ENCODE measurements at places on chromosomes 1 and 21.

GRCh38 chr1:65813956-65814355, 21.3 kb downstream of the PDE4B start:
- no peak for DNase-seq

GRCh38 chr21:29621525-29621924, 318.3 kb downstream of the GRIK1 start:
- DNase-seq = no peak

DNA sequence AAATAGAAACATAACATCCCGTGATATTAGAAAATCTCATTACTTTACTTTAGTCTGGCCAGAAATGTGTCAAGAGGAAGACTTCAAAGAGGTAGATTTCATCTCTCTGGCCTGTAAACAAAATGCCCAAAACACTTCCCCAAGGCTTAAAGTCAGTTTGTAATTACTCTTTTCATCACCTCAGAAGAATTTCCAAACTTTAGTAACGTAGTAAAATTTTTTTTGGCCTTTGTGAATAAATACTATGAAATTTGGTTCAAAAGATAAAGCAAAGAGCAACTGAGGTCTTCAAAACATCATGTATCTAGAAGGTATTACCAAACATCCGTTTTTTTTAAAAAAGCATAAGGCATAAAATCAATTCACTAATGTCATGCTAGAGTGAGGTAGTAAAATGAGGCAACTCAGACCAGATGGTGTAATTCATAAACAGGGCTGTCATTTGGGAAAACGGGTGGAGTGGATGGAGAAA, 51.4 kb downstream of the LEPR start:
- no peak for DNase-seq

GRCh38 chr1:195894411-195894810, 713.8 kb downstream of the KCNT2 start:
- no peak for DNase-seq

GRCh38 chr1:48684381-48684780, 92.3 kb downstream of the BEND5 start:
- DNase-seq = no peak

DNA sequence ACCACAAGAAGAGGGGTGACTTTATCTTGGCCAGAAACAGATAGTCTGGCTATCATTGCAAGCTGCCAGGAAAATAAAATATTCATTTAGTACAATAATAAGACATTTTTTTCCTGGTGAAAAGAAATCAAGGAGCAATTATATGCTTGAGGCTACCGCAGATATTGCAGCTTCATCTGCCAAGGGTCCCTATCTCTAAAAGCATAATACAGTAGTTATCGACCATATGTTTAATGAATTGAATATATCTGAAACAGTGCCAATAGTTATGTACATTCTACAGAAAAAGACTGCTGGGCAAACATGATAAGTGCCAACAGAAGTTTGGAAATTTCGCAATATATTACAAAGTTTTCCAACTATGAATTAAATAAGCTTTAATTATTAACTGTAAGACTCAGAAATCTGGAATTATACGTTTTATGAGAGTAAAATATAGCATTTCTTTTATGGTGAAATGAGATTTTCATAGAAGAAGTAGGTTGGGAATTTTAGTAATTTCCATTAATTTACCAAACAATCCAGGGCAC, 561.1 kb upstream of the ZP4 start:
- DNase-seq = no peak

DNA sequence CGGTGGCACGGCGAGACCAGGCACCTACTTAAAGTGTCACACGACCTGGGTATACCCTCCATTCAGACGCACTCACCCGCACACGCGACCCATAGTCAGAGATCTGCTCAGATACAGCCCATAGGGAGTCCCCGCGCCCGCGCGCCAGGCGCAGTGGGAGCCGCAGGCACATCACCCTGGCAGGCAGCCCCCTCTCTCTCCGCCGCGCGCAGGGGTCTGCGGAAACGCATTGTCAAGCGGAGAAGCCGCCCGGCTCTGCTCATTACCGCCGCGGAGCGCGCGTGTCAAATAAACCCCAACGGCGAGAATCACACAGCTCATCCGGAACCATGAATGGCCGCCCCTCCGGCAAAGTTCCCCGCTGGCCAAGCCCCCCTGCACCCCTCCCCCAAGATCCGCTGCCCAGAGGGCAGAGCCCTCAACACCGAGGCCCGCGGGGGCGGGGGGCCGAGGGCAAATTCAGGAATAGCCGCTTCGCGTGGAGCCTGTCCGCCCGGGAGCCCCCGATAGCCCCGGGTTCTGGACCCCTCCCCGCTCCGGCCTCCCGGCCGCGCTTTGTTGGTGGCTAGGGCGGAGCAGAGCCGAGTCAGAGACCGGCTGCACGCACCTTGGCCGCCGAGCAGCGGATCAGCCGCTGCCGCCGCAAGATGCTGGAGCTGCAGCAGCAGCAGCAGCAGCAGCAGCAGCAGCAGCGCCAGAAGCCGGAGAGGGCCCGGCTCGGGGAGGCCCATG, 522 bp downstream of the LRP8 start:
- peak; percentile 42 for DNase-seq

DNA sequence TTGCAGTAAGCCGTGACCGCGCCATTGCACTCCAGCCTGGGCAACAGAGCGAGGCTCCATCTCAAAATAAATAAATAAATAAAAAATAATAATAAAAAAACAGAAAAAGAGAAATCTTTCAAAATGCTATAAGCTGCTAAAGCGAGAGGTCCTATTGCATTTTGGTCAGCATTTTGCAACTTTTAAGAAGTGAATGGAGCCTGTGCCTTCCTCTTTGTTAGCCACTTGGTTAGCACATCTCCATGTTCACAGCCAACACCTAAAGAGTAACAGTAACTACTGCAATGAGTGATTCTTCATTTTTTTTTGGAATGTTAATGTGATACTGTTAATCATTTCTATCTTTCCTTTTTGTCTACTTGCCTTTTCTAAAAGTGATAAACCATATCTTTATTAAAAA, 80.6 kb downstream of the ERG start:
- no peak for DNase-seq

DNA sequence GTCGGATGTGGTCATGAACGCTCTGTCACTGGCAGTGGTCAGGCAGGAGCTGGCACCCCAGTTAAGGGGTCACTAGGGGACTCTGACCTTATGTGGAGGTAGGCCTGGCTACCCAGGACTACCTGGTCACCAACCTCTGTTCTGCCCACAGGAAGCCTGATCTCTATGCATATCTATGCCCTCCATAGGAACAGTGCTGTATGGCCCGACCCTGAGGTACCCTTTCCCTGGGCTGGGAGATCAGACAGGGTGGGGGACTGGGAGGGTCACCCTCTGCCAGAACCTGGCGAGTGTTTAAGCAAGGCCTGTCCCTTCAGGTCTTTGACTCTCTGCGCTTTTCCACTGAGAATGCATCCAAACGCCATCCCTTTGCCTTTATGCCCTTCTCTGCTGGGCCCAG, 19.0 kb downstream of the CYP4B1 start:
- no peak for DNase-seq

- DNase-seq = no peak
Measured at GRCh38 chr1:45317166-45317565, 9.5 kb upstream of the HPDL start.

DNA sequence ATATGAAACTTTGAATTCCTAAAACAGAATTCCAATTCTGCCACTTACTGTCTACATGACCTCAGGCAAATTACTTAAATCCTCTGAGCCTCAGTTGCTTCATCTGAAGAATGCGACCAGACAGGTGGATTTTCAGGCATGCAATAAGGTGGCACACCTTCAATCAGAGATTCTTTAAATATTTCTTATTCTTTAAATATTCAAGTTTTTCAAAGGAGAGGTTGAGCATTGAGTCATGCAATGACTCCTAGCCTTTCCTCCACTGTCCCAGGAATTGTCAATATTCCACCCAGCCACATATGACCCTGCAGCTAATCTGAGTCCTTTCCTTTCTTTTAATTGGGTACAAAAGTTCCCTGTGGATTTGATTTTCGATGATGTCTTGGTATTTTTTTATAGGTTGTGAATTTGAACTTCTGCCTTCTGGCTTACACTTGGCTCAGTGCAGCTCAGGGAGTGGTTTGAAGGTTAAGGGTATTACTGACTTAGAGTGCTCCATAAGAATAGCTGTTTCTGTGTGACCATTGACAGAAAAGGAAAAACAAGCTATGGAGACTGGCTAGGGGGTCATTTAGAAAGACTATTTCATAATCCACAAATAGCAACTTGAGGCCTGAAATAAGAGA, 52.2 kb upstream of the PRDX6 start:
- no peak for DNase-seq

DNA sequence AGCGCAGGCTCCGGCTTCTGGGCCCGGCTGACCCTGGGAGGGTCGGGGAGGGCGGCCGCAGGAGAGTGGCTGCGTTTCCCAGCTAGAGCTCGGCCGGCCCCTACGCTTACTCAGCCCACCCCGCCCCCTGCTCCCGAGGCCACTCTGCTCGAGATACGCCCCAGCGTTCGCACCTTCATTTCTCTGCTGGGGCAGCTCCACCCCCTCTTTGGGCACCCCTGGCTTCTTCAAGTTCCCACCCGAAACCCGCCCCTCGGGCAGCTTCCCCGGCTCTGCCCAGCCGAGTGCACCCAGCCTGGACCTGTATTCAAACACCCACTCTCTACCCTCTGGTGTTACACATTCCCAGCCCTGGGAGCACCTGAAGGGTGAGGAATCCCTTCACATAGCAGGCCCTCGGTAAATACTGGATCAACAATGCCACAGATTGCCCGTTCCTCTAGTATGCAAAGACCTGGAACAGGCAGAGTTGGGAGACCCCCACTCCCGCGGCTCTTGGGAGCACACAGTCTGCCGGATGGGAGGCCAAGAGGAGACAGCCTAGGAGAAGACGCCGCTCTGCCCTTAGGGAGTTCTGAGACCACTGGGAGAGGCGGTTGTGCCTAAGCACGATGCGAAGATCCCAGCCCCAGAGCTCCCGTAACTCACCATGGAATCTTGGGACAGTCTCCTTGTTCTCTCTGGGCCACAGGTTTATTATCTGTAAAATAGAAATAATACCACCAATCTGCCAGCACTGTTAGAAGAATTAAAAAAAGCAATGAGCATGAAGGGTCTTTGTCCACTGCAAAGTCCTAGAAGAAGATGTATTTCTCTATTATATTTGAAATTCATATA, 566 bp upstream of the PAQR7 start:
- peak; percentile 31 for DNase-seq

DNA sequence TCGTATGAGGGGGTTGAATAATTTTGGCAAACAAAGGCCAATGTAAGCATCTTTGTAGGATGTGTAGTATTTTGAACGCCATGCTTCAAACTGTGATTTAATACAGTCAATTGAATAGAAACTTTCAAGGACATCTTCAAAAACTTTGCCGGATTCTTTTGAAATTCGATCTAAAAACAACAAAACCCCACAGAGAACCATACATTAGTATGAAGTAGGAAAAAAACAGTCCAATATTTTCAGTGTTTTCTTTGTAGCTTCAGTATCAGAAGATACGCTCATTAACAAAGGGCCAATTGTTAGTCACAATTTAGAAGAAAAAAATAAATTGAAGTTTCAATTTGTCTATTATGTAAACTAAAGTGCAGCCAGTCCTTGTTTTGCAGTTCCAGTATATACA, 20.7 kb upstream of the SYNJ1 start:
- DNase-seq = no peak

- peak; percentile 71 for DNase-seq
Measured at GRCh38 chr1:145918992-145919939, 749 bp upstream of the PEX11B start.

GRCh38 chr1:157878059-157878458, 36.5 kb upstream of the CD5L start:
- peak; percentile 64 for DNase-seq

- peak; percentile 69 for DNase-seq
Measured at GRCh38 chr1:232635778-232636356, 5.9 kb upstream of the SIPA1L2 start.

DNA sequence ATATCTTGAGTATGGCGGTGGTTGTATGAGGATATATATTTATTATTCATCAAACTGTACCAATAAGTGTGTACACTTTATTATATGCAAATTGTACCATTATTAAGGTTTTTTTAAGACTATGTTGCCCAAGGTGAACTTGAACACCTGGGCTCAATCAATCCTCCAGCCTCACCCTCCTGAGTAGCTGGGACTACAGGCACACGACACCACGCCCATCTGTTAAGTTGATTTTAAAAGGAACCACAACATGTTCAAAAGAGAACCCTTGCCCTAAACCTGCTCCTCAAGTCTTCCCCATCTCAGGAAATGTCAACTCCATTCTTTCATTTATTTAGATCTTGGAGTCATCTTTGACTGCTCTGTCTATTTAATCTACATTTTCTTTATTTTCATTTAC, 24.3 kb upstream of the FBXO28 start:
- no peak for DNase-seq

GRCh38 chr1:87869567-87869966, 540.9 kb downstream of the LMO4 start:
- DNase-seq = peak; percentile 55

DNA sequence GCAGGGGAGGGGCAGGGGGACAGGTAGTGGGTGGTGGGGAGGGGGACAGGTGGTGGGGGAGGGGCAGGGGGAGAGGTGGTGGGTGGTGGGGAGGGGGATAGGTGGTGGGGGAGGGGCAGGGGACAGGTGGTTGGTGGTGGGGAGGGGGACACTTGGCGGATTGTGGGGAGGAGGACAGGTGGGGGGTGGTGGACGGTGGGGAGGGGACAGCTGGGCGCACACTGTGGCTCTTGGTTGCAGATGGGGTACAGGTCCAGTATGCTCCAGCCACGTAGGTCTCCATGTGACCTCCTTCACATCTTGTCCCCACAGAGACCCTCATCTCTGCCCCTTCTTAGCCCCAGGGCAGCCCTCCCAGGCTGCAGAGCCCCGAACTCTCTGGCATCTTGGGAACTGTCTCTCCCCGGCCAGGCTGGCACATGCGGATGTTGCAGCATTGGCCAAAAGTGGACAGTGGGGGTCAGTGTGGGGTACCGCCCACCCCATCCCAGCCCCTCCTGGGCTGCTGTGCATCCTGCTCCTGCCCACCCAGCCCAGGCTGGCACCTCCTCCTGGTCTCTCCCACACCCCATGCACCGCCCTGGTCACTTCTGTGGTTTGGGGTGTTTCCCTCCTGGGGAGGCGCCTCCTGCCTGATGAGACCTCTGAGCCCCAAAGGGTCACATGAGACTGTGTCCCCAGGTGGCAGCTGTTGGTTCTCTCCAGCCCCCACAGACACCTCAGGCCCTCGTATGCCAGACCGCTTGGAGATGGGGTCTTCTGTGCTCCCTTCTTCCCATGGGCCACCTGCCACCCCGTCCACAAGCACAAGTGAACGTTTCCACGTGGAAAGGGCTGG, 7.6 kb upstream of the SLC19A1 start:
- DNase-seq = no peak

DNA sequence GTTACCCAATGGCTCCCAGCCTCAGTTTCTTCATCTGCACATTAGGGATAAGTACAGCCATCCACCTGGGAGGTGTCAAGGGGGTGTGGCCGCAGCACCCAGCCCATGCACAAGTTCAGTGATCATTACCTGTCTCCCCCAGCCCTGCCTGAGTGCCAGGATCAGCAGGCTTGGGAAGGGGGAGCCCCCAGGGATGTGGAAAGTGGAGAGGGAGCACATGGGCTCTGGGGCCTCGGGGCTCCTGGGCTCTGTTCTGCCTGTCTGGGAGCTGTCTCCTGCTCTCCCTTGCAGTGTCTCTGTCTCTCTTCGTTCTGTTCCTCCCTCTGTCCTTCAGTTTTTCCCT, 10.8 kb upstream of the PADI1 start:
- no peak for DNase-seq

GRCh38 chr21:45200581-45201296, 87.0 kb downstream of the POFUT2 start:
- no peak for DNase-seq

Measured in HT-29 (cell line).